NCI-H187 (cell line): ENCODE measurements at places on chromosomes 5 and 9.

GRCh38 chr9:87428659-87429058 lies 69.0 kb upstream of the DAPK1 start:
- no peak for DNase-seq

- DNase-seq: peak; percentile 9
Measured at GRCh38 chr9:117992006-117992405, 287.8 kb downstream of the TLR4 start.

GRCh38 chr5:115170929-115171510 lies 1.3 kb upstream of the TRIM36 start:
- no peak for DNase-seq

GRCh38 chr5:76547242-76547890 lies 75.8 kb downstream of the F2RL2 start:
- DNase-seq: no peak

DNA sequence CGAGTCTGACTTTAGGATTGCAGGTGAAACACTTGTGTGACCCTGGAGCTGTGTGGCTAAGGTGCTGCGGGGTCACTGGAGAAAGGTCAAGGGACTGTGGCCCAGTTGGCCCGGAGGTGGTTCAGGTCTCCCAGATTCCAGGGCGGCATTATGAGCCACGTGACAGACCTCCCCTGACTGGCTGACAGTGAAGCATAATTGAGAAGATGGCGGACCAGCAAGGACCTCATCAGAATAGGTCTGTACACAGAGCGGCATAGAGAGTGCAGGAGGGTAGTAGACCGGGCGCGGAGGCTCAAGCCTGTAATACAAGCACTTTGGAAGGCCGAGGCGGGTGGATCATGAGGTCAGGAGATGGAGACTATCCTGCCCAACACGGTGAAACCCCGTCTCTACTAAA lies 815 bp upstream of the ODF2 start:
- no peak for DNase-seq

GRCh38 chr5:178772351-178772750 lies 41.9 kb upstream of the ZNF354A start:
- DNase-seq: no peak

GRCh38 chr5:124868676-124869075 lies 122.2 kb upstream of the ZNF608 start:
- DNase-seq: no peak

DNA sequence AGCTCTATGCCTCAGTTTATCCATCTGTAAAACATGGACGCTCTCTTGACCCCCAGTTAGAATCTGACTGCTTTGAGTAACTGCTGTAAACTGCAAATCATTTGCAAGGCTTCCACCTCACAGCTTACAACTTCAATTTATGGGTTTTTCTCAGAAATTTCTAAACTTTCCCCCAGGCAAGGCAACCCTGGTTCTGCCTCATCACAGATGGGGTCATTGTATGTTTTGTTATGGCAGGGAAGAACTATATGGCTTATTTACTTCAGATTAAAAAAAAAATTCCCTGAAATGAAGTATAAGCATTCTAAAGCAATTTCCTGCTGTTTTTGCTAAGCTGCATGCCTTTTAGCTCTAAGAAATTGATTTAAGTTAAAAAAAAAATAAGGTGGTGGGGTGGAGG lies 60.0 kb downstream of the TMEM215 start:
- DNase-seq: no peak

- no peak for DNase-seq
Measured at GRCh38 chr9:91245431-91246313, 116.0 kb downstream of the AUH start.

- no peak for DNase-seq
Measured at GRCh38 chr5:149227168-149227826, 44.4 kb upstream of the AFAP1L1 start.

GRCh38 chr5:171311322-171312077 lies 2.5 kb downstream of the TLX3 start:
- DNase-seq: no peak

DNA sequence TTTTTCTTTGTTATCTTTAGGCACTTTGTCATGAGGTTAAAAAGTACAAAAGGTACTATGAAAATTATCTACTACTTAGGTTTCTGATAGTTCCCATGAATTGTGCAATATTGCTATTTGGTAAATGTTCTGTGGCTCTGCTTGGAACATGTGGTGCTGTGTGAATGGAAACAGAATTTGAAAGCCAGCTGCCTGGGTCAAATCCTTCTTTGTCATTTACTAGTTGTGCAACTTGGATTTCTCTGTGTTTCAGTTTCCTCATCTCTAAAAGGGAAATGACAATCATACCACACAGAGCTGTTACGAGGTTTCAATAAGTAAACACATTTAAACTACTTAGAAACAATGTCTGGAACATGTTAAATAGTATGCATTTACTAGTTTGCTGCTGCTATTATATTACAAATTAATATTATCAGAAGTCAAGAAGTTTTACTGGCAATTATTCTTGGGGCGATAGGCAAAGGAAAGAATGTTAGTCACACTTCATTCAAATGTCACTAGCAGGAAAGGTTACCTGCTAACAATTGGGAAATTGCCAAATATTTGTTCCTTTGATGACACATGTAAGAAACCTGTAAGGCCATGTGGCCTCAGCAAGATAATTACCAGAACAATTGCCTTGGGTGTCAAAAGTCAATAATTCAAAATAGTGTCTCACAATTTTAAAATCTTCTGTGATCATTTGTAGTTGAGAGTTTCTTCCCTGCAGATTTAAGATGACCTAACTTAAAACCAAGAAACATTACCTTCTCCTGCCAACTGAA lies 184.8 kb downstream of the KIAA0825 start:
- no peak for DNase-seq

GRCh38 chr5:132971483-132972435 lies 8.3 kb upstream of the AFF4 start:
- no peak for DNase-seq

- no peak for DNase-seq
Measured at GRCh38 chr9:124032247-124032646, 20.7 kb downstream of the LHX2 start.

DNA sequence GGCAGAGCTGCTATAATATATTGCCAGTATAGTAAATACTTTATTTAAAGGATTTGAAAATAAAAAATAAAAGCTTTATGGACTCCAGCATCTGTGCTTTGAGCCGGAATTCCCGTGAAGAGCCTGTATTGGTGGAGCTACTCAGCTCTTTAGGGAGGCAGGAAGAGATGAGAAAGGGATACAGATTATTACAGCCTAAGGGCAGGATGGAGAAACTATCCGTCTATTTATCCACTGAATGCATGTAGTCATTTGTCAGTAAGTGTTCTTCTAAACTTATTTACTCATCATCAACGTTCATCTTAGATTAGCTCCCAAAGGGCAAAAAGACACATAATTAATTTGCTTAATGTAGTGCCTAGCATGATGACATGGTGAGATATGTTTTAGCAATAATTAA lies 48.4 kb downstream of the SLC1A1 start:
- DNase-seq: no peak

GRCh38 chr5:168827636-168828035 lies 248.5 kb upstream of the PANK3 start:
- DNase-seq: no peak

- no peak for DNase-seq
Measured at GRCh38 chr5:173198049-173198448, 37.0 kb downstream of the NKX2-5 start.

GRCh38 chr5:58666598-58667581 lies 84.0 kb downstream of the RAB3C start:
- no peak for DNase-seq

DNA sequence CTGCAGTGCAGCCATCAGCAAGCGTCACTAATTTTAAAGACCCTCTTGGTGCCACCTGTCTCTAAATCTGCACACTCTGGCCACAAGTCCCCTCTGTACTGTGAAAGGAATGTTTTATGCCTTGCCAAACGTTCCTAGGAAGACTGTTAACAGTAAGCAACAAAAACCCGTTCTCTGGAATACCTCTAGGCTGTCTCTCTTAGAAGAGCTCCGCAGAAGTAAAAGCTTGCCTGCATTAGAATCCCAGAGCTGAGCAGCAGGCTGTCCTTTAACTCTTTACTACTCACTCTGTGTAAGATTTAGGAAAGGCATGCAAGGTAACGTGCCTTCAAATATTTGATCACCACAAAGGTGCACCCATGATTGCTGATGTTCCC lies 53.9 kb upstream of the C9orf72 start:
- no peak for DNase-seq

GRCh38 chr9:36623280-36623679 lies 50.6 kb downstream of the MELK start:
- DNase-seq: no peak

DNA sequence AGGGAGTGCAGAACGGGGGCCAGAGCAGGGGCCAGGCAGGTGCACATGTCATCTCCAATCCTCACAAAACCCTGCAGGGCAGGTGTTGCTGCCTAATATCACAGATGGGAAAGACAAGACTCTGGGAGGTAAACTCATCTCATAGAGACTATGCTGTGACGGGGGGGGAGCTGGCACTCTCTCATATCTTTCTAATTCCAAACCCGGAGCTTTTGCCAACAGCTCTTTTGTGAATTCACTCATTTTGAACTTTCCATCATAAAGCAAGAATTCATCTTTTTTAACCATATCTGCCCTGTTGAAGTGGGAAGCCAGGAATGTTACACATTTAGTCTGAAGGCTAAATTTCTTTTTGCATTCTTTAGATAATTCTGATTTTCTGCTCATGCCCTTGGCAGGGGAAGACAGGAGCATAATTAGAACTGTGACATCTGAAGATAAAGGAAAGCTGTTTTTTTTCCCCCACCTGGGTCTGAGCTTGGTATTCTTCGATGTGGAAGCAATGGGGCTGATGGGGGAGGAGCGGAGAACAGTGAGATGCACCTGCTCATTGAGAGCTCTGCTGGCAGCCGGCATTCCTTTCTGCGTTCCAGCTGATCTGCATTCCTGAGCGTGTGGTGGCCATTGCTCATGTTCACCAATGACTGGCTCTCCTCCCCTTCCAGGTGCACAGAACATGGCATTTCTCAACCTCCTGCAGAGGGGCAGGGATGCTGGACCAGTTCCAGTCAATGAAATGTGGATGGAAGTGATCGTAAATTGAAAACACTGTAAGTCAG lies 159.2 kb downstream of the NSG2 start:
- peak; percentile 29 for DNase-seq

- DNase-seq: no peak
Measured at GRCh38 chr5:75337366-75338021, 474 bp downstream of the HMGCR start.

DNA sequence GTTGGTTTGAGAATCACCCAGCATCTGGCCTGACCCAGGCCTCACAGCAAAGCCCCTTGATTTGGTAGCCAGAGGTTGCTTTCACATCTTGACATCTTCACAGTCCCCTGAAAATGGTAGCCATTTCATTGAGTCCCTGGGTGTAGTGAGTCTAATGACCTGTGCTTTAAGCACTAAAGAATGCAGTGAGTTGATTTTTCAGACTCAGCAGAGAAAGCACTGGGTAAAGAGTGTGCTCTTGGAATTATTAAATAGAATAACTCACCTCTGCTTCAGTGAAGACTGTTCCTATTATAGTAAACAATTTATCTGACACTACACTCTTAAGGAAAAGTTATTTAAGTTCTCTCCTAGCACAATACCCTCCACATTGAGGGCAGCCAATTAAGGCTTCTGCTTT lies 56.2 kb downstream of the PTCD2 start:
- no peak for DNase-seq

DNA sequence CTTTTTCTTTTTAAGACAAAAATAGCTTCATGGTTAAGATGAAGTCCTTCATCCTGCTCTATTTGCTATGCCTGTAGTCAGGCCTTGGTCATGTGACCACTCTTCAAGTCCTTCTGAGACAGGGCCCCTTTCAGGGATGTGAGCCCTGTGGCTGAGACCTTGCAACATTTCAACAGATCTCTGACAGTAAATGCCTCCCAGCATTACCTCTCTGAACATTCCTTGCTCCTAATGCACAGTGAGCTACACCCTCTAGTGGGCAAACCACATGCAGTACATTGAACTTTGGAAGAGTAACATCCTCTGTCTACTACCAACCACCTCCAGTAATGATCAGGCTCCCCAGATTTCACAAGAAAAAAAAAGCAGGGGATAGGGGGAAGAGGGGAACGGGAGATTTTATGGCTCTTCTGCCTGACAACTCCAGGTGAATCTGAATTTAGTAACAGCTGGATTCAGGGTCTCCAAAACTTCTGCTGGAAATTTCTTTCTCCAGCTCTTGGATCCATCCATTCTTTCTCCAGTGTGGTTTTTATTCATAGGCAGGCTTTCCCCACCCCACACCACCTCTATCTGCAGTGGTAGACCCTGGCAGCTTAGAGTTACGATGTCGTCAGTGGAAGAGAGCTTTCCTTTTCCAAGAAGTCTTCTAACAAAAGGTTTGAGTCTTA lies 8.9 kb upstream of the FBXO38 start:
- DNase-seq: no peak

DNA sequence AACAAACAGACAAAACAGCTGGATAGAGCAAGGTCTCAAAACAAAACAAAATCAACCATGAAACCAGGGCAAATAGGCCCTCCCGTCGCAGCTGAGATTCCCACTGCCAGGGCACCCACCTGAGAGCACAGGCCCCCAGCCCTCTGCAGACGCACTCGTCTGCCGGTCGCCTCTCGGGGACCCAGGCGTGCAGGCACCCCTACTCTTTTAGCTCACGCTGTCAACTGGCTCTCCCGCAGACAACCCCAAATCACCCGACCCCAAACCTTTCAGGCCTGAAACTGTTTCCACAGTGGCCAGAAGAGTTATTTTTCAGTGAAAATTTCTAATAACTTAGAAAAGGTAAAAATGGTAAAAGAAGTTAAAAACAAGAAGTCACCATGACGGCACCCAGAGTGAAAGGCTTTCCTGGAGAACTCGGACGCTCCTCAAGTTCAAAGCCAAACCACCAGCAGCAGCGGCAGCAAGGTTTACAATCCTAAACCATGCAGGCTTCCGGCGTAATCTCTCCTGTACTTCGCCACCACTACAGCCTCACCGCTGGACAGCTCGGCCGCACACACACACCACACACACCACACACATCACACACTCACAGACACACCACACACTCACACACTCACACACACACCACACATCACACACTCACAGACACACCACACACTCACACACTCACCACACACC lies 1.9 kb upstream of the UBE2QL1 start:
- no peak for DNase-seq

GRCh38 chr9:22808876-22809275 lies 362.3 kb downstream of the DMRTA1 start:
- no peak for DNase-seq

DNA sequence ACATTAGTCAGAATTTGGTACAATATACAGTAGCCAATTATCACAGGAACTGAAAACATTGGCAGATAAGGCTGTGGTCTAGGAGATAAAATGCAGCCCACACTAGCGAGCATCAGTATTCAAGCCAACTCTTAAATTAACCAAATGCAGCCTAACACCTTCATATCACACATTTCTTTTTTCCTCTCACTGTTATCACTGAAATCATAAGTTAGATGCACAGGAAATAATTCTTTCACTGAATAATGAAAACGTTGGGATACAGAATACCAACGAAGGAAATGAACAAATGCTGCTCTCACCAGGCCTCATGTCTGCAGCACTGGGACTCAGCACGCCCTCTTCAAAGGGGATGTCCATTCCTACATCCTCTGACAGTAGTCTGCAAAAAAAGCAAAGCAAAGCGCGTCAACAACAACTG lies 109.1 kb upstream of the PCA3 start:
- no peak for DNase-seq

GRCh38 chr9:942805-943580 lies 33.5 kb upstream of the DMRT3 start:
- DNase-seq: no peak

- DNase-seq: no peak
Measured at GRCh38 chr5:125411071-125411743, 664.8 kb upstream of the ZNF608 start.
